ENCODE measurements at places on chromosomes 7 and 10.

DNA sequence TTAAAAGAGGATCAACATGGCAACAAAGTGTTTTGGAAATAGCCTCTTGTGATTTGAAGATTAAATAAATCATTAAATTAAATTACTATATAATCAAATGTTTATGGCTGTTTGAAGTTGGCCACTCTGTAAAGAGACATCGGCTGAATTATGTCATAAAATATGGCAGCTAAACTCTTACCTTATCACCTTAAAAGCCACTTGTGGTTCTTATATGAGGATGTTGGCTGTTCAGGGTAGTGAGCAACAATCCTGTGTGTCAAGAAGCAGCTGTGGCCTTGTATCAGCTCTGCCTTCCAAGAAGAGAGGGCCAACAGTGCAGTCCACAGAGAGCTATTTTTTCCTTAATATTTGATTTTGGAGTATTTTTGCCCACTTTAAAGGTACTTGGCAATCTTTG lies 113.4 kb upstream of the CDK6 start:
- no peak for DNase-seq

DNA sequence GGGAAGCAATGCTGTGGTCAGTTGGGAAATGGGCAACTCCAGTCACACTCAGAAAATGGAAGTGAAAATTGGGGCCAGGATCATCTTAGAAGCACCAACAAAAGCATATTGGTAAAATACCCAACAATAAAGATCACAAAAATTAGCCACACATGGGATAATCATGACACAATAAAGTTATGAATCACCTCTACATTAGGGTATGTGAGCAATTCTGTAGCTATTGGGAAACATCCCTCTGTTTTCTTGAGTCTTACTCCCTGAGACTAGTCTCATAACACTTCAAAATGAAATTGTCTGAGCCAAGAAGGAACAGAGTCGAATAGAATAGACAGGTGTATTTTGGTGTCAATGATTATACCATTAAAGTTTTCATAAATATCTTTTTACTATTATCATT lies 178.3 kb downstream of the DYNC1I1 start:
- no peak for DNase-seq

- no peak for DNase-seq
Measured at GRCh38 chr7:1015196-1016121, 28.9 kb upstream of the GPR146 start.

- no peak for DNase-seq
Measured at GRCh38 chr7:32259931-32260596, 189.9 kb upstream of the PDE1C start.

- DNase-seq = peak; percentile 24
Measured at GRCh38 chr10:12605580-12606405, 256.4 kb downstream of the CAMK1D start.

GRCh38 chr10:79502561-79503309 lies 9.6 kb upstream of the EIF5AL1 start:
- no peak for DNase-seq

GRCh38 chr7:2049782-2050510 lies 182.8 kb downstream of the MAD1L1 start:
- DNase-seq = no peak

DNA sequence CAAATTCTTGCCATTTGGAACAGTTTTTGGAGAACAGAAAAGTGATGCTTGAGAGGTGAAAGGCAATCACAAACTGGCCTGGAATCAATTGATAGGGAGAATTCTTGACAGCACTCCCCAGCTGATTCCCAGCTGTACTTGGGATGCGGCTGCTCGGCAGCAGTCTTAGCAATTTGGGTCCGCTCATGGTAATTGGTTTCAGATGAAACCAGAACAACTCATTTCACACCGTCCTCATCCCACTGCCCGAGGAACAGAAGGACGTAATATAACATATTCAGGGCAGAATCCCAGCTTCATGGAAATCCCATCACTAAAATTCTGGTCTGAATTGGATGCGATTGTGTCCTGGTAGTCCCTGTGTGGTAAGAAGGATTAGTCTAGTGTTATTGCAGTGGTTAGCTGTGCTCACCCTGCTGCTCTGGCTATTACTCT lies 223.3 kb upstream of the FERD3L start:
- DNase-seq = no peak

DNA sequence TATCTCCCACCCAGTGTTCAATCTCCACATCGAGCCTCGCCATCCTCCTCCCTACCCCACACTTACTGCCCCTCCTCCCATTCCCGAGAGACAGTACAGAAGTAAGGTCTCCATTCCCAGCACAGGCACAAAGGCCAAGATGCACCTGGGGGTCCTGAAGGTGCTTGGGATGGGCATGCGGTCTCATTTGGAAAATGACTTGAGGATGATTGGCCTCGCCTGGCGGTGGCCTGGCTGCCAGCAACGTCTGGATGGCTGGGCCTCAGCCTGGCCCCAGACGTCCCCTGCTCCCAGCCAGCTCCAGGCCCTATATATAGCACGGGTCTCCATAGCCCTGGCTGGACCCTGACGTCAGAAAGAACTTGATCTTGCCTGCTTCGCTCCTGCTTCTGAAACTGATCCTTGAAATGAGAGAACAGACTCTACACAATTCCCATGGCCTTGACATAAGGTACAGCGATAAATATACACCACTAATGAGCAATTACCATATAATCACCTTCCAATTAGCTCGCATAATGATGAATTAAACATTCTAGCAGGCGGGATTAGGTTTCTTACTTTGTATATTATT lies 11.8 kb downstream of the EMX2 start:
- DNase-seq = no peak

DNA sequence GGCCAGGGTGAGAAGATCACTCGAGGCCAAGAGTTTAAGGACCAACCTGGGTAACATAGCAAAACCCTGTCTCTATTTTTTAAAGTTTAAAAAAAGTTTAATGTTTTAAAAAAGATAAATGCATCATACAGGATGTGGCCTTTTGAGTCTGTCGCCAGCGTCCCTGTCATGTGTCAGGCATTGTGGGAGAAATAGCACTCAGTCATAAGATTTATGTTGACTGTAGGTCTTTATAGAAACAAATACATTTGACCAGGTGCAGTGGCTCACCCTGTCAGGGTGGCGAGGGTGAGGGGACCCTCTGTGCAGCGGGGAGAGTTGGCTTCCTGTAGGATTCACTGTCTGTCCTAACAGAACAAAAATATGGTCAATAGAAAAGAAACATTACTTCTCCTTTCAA lies 63.5 kb upstream of the SH2B2 start:
- no peak for DNase-seq

DNA sequence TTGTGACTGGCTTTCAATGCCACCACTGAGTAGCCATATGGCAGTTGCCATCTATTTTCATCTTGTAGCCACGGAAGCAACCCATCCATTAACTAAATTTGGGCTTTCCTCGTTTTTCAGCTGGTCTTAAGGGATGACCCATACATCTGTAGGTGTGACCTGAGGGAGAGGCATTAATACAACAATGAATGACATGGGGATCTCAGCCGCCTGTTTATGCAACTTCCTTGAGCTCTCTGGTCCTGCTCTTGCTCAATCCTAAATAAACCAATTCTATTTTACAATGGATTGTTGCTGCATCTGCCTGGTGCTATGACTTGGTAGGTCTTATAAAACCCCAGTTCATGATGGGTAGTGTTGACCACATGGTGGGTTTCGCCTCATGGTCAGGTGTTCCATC lies 21.9 kb upstream of the ADAM22 start:
- DNase-seq = no peak

DNA sequence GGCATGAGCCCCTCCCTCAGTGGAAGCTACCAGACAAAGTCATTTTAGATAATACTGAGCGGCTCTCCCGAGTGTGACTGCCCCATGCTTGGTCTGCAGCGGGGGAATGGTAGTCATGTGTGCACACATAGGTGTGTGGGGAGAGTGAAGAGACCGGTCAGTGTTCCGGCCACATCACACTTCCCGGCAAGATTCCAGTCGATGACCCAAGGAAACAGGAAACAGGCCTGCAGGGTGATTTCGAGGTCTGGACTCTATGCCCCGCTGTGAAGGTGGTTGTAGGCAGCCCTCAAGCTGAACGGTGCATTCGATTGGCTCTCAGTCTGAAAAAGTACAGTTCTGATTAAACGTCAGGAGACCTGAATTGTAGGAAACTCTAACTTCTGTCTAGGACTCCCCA lies 73.2 kb downstream of the SYPL1 start:
- no peak for DNase-seq

- no peak for DNase-seq
Measured at GRCh38 chr7:132239422-132239994, 336.8 kb downstream of the PLXNA4 start.

DNA sequence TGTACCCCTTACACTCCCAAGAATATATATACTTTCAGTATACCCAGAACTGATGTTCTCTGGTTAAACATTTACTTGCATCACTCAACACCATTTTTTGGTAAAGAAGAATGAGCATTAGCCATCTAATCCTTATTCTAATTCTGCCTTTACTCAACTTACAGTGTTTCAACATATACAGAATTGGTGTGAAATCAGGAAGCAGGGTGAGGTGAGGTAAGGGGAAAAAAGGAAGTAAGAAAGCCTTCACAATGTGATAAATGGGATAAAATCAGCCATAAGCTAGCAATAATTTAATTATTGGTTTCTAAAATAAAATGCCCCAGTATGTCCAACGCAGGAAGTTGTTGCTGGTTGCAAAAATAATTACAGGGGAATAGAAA lies 605.4 kb downstream of the KCNMA1 start:
- DNase-seq = no peak

DNA sequence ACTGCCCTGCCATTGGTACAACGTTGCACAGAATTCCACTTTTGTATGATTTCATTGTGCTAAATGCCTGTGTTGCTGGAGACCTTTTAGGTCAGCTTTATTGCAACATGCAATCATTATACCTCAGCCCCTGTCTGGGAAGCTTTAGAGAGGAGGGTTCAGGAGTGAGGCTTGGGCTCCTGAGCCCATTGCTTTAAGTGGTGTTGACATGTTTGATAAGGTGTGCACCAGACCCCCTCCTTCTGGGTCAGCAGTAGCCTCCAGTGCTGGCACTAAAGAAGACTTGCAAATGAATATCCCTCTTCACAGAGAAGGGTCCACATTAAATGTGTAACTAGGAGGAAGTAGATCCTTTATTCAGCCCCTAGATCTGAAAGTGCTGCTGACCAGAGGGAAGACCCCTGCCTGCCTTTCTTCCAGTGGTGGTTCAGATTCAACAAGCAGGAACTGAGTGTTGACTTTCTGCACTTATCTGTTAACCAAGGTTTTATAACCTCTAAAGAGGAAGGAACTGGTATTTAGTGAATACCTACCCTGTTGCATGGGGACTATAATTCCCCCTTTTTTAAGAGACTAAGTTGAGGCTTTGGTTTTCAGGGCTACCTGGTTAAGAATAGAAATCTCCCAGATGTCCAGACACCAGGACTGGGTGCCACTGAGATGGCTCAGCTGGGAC lies 369.4 kb upstream of the IGFBP3 start:
- no peak for DNase-seq

DNA sequence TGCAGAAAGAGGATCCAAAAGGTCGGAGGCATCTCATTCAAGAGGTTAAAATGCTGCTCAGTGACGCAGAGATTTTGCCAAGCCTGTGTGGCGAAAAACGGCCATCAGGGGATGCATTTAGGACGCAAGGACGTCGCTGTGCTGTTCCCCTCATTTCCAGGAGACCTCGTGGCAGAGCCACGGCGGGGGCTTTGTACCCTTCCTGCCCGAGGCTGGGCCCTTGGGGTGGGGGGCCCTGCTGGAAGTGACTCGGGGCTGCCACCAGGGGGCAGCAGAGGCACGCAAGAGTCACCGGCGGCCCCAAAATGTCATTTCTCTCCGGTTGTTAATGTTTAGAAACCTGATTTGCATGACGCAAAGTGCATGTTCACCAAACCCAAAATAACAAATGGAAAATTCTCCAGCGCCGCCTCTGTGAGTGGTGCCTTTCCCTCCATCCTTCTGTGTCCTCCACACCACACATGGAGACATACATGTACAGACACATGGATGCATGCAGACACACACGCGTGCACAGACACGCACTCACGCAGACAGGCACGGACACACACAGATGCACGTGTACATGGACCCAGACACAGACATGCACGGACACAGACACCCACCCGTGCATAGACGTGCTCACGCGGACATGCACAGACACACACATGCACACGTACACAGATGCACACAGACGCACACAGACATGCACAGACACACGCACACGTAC lies 51.0 kb upstream of the NKX6-2 start:
- DNase-seq = peak; percentile 31

- DNase-seq = no peak
Measured at GRCh38 chr10:50211670-50212069, 39.6 kb downstream of the ASAH2 start.

GRCh38 chr10:74337330-74338016 lies 186.5 kb downstream of the ADK start:
- no peak for DNase-seq

GRCh38 chr10:34585422-34586112 lies 229.5 kb downstream of the PARD3 start:
- no peak for DNase-seq

DNA sequence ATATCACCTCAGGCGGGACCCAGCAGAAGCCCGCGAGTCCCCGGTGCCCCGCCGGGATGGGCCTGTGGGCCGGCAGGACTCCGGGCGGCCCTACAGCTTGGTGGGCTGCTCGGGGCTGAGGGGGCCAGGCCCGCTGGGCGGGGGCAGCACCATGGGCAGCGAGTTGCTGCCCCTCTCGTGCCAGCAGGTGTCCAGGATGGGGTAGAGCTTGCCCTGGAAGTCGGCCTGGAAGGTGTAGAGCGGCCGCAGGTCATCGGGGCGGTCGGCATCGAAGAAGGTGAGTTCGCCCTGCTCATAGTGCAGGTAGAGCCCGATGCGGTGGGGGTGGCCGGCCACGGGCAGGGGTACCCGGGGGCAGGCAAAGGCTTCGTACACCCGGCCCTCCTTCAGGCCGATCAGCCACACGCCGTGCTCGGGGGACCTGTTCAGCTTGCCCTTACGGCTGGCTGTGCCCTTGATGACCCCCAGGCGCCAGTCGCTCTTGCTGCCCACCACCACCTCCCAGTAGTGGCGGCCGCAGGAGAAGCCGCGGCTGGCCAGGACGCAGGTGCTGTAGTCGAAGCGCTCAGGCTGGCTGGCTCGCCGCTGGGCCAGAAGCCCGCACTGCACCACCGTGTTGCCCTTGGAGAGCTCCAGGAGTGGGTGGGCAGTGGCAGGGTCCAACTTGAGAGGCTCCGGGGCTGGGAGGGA lies 4.3 kb upstream of the NSUN5 start:
- DNase-seq = no peak

- DNase-seq = no peak
Measured at GRCh38 chr10:34911661-34912205, 96.6 kb upstream of the PARD3 start.

- DNase-seq = no peak
Measured at GRCh38 chr7:105003275-105003674, 10.7 kb upstream of the KMT2E start.

DNA sequence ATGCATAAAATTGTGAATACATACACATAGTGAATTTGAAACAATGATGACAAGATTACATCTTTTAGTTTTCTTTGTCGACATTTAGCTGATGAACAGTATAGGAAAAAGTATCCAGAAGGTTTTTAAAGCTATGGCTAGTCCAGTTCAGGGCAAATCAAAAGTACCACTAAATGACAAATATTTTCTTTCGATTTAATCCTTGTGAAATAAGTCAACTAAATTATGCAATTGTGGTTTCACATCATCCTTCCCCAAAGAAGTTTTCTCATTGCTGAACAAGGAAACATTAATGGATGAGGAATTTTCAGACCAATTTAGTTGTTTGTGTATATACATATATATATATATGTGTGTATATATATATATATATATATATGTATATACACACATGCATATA lies 774.0 kb downstream of the DNAJB9 start:
- DNase-seq = no peak

GRCh38 chr7:150740053-150740452 lies 2.8 kb downstream of the GIMAP5 start:
- DNase-seq = no peak

All from effector CD8-positive, alpha-beta T cell (primary cell).